Pulmonary artery endothelial cell (primary cell): ENCODE measurements at places on chromosomes 2 and 18.

- DNase-seq: peak; percentile 17
Measured at GRCh38 chr2:216023055-216023648, 9.8 kb upstream of the MREG start.

GRCh38 chr2:135186054-135186453 lies 134.0 kb downstream of the RAB3GAP1 start:
- no peak for DNase-seq

GRCh38 chr18:77749089-77749488 lies 499.4 kb downstream of the GALR1 start:
- no peak for DNase-seq

DNA sequence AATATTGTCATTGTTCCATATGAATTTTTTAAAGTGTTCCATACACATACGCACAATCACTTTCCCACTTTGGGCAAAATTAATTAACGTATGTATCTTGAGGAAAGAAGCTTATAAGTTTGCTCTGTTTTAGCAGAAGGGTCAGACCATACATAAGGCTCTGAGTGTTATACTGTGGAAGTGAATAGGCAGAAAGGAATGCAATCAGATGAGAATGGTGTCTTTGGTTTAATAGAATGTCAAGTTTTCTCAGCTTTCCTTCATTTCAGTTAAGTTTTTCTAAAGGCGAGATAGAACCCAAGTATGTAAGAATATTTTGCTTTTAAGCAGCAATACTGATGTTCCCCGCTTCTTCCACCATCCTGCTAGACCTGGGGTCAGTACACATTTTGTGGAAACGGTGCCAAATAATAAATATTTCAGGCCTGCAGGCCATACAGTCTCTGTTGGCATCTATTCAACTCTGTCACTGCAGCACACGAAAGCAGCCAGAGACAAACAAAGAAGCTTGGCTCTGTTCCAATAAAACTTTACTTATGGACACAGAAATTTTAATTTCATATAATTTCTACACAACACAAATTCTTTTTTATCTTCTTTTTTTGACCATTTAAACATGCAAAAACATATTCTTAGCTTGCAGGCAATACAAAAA lies 100.6 kb downstream of the UPP2 start:
- peak; percentile 15 for DNase-seq
